ENCODE measurements at places on chromosomes 2 and 18.
A peak's percentile ranks its signal among the peaks of the same experiment; 100 is the strongest.

DNA sequence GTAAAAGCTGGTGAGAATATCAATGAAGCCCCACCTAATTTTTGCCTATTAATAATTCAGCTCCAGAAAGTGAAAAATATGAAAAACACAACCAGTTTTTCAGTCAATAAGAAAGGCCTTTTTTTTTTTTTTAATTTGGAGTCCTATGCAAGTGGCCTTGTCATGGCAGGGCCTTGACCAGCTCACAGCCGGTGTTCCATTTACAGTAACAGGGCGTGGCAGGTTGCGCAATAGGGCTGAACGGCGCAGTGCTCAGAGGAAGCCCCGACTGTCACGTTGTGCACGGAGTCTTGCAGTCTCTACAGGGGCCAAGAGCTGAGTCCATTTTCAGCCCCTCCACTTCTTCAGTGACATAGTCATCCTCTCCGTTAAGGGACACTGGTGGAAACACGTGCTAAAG, 184.1 kb upstream of the FN1 start:
- no peak for DNase-seq

DNA sequence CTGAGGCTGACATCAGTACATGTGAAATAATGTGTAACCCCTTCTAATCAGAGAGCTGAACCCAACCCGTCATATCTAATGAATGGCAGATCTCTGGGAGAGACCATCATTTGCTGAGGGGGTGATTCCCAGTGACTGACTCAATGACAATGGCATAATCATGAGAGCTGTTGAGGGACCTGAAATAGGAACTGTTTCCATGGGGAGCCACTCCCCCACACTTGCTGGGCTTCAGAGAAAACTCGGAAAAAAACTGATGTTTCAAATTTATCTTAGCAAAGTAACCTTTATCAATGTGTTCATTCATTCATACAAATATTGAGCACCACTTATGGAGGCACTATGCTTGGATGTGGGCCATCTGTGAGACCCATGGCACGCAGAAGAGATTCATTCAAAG, 93.4 kb upstream of the ZBTB14 start:
- no peak for DNase-seq

- DNase-seq = no peak
Measured at GRCh38 chr18:14921547-14921946, 173.6 kb downstream of the ANKRD30B start.

- DNase-seq = peak; percentile 70
Measured at GRCh38 chr18:34990597-34990996, 50.6 kb upstream of the MAPRE2 start.

DNA sequence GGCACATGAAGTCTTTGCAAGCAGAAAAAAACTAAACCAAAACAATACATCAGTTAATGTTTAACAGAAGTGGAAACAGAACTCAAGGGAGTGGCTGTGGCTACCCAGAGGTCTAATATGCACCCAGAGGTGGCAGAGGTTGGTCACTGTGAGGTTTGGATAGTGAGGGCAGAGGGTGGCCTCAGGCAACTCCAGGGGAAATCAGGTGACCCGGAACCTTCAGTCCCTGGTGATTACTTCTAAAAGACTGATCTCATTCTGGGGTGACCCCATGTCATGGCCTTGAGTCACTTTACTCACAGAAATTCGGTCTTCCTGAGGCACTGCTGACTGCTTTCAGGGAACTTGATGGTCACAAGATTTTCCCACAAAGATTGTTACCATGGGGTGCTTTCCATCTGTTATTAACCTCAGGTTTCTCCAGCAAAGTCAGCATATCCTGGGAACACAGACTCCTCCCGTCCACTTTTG, 99.4 kb downstream of the TMEM17 start:
- DNase-seq = no peak

DNA sequence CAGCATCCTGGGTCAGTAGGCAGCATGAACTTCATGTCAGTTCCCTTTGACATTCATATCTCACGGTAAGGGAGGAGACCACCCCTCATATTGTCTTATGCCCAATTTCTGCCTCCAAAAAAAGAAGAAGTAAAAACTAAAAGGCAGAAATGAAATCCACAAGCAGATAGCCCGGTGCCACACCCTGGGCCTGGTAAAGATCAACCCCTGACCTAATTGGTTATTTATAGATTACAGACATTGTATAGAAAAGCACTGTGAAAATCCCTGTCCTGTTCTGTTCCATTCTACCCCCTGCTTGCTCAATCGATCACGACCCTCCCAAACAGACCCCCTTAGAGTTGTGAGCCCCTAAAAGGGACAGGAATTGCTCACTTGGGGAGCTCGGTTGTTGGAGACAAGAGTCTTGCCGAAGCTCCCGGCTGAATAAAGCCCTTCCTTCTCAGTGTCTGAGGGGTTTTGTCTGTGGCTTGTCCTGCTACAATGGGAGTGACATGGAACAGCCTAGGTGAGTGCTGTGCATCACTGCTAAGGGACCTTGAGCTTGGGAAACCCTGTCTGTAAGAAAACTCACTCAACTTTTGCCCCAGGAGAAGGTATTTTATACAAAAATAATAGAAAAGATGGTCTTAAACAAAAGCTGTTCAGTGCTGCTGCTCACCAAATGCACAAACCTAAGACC, 11.1 kb downstream of the NDUFV2 start:
- DNase-seq = no peak

DNA sequence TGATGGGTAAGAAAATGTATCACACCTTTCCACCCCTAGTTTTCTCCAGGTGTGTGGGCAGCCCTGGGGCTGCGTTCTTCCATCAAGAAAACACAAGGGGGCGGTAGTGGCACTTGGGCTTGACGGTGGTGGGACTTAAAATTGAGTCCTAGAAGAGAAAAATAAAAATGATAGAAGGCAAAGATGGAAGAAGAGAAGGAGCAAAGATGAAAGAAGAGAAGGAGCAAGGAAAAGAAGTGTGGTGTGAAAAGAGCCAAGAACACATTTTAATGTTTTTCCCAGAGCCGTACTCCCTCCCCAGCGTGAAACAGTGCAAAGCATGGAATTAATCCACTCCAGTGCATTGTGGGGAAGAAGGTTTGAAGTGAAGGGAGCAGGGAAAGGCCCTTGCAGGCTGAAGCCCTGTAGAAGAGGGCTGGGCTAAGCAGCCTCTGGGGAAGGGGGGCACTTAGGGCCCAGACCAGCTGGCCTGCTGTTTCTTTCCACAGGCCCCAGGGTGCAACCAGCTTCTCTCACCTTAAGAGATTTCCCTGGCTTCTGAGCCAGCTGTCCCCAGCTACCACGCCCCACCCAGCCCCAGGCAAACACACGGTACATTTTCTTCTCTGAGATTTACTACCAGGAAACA, 256.8 kb downstream of the RNF152 start:
- peak; percentile 48 for DNase-seq

DNA sequence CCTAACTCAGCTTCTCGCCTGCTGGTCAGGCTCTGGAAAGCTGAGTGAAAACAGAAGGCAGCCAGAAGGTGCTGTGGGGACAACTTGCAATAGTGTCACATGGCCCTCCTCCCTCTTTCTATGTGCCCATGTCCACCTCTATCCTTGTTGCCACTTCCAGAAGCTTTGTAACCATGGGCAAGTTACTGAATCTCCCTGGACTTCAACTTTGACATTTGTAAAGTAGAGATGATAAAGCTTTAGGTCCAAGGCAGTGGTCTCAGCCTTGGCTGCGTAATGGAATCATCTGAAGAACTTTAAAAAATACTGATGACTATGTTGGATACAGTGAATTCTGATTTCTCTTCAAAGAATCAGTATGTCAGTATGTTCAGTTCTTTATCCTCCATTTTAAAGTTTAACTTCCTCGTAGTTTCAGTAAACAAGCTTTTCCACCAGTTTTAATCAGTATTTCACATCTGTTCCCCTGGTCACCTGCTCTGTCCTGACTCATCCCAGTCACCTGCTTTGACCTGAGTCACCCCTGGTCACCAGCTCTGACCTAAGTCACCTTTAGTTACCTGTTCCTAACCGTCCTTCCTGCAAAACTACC, 245.2 kb upstream of the STON1 start:
- no peak for DNase-seq

Measured in EL (cell line).